ENCODE measurements at places on chromosomes 3 and 15. TPM values are rescaled to one million over a fixed set of nuclear protein-coding genes. Genes with fewer than 3 reads are reported as not detected.
A peak's percentile ranks its signal among the peaks of the same experiment; 100 is the strongest.

Gene C3orf20
- 0.11 TPM for total RNA-seq

Gene DZIP1L
- not detected for total RNA-seq

Gene PIF1
- total RNA-seq = 69.1 TPM

Gene CP
- total RNA-seq = not detected

Gene ZNF639
- 40.6 TPM for total RNA-seq

Gene HESX1
- 0.37 TPM for total RNA-seq

- H3K27ac ChIP-seq = no peak overlapping the region
- H3K36me3 ChIP-seq = no peaks in the 10 kb centered on the region
- no peaks in the 10 kb centered on the region for H3K27me3 ChIP-seq
- H3K4me1 ChIP-seq = peaks cover 2% of the 10 kb centered on the region
These were observed 58.3 kb upstream of the TMEM115 start for GRCh38 chr3:50417637-50418033.

- no peak for DNase-seq
- peaks cover 12% of the 10 kb centered on the region for H3K4me1 ChIP-seq
- H3K4me3 ChIP-seq = no peak overlapping the region
- peaks cover 10% of the 10 kb centered on the region for H3K27me3 ChIP-seq
- H3K36me3 ChIP-seq = no peaks in the 10 kb centered on the region
These were observed 89.6 kb upstream of the TSEN2 start for GRCh38 chr3:12394569-12395271.

DNA sequence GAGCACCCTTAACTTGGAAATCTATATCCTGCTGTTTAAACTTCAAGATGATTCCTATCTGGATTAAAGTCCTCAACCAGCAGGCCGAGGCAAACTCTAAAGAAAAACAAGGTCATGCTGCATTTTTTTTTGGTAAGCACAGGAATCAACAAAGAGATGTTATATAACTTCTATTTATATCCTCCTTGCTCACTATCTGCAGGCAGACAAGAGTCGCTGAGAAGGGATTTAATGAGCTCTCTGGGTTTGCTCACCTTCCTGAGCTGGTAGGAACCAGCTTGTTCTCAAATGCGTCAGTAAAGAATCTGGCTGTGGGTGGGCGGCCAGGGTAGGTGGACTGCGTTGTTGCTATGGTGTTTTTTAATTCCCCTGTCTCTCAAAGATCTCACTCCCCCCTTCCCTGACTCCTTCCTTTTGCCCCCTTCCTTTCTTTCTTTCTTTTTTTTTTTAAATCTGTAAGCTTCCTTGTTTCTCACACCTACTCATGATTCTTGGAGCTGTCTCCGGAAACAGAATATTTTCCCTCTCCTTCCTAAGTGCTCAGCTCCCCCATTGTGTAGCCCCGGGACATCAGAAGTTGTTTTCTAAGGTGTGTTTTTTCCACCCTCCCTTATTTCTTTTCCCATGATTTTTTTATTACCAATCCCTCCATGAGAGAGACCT lies 228.8 kb upstream of the BHLHE40 start:
- no peak for DNase-seq
- H3K4me3 ChIP-seq = no peak overlapping the region
- no peaks in the 10 kb centered on the region for H3K27me3 ChIP-seq

DNA sequence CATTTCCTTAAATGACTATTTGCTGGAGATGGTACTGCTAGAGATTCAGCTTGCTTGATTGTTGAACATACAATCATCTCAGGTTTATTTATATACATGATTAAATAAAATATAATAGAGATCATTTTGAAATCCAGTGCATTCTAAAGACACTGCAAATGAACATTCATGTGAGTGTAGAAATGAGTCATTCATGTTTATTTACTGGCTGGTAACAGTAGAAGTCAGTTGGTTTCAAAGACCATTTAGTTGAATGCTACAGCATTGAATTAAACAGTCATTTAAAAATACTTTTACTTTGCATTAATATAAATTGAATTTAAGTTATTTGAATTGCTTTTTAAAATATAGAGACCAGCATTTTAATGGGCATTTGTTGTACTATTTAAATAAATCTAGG lies 551.9 kb upstream of the GOLIM4 start:
- no peak overlapping the region for H3K4me3 ChIP-seq
- no peaks in the 10 kb centered on the region for H3K4me1 ChIP-seq
- DNase-seq = no peak
- H3K36me3 ChIP-seq = no peaks in the 10 kb centered on the region

- no peaks in the 10 kb centered on the region for H3K4me1 ChIP-seq
- no peak for DNase-seq
- H3K4me3 ChIP-seq = no peak overlapping the region
- H3K36me3 ChIP-seq = no peaks in the 10 kb centered on the region
- no peak overlapping the region for H3K27ac ChIP-seq
These were observed 1029.2 kb downstream of the OTOL1 start for GRCh38 chr3:162525771-162526170.

- H3K4me3 ChIP-seq = no peak overlapping the region
- no peaks in the 10 kb centered on the region for H3K36me3 ChIP-seq
- no peak overlapping the region for H3K27ac ChIP-seq
- DNase-seq = no peak
- no peaks in the 10 kb centered on the region for H3K27me3 ChIP-seq
- H3K4me1 ChIP-seq = no peaks in the 10 kb centered on the region
These were observed 1034.6 kb downstream of the NSUN3 start for GRCh38 chr3:95097493-95097892.

- peaks cover 53% of the 10 kb centered on the region for H3K36me3 ChIP-seq
- peak overlapping the region; percentile 98 for H3K27ac ChIP-seq
- H3K27me3 ChIP-seq = no peaks in the 10 kb centered on the region
- peak overlapping the region; percentile 97 for H3K4me3 ChIP-seq
These were observed 1.1 kb downstream of the EAF1 start for GRCh38 chr3:15428539-15428938.

DNA sequence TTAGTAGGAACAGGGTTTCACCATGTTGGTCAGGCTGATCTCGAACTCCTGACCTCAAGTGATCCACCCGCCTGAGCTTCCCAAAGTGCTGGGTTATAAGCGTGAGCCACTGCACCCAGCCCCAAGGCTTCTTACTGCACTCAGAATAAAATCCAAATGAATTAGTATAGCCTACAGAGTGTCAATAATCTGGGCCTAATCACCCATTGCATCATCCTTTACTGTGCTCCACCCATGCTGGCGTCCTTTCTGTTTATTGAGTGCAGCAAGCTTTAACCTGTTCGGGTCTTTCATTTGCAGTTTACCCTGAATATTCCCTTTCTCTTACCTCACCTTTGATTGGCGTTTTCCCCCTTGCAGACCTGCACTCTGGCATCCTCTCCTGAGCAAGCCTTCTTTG lies 77.7 kb downstream of the CEP63 start:
- H3K27ac ChIP-seq = no peak overlapping the region
- no peaks in the 10 kb centered on the region for H3K4me1 ChIP-seq
- H3K27me3 ChIP-seq = no peaks in the 10 kb centered on the region
- peaks cover 19% of the 10 kb centered on the region for H3K36me3 ChIP-seq
- DNase-seq = no peak
- no peak overlapping the region for H3K4me3 ChIP-seq

- H3K36me3 ChIP-seq = peaks cover 4% of the 10 kb centered on the region
- DNase-seq = no peak
- peak overlapping the region; percentile 94 for H3K27ac ChIP-seq
- peaks cover 21% of the 10 kb centered on the region for H3K27me3 ChIP-seq
- H3K4me1 ChIP-seq = peaks cover 44% of the 10 kb centered on the region
These were observed 492 bp upstream of the HIGD1A start for GRCh38 chr3:42804831-42805132.

DNA sequence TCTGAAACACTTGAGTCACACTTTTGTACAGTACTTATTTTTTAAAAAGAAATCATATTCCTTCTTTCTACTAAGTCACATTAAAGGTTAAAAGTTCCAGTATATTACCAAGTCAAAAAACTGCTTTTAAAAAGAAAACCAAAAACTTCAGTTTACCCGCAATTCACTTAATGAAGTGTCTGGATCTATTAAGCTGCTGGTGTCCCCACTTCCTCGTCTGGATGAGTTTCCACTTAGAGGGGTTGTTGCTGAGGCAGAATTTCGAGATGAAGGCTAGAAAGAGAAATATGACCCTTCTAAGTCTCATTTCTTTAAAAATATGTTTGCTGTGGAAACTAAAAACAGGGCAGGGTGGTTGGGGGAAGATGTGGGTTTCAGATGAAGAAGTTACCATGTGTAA lies 79.7 kb downstream of the LRRFIP2 start:
- peaks cover 4% of the 10 kb centered on the region for H3K4me1 ChIP-seq
- H3K27ac ChIP-seq = no peak overlapping the region
- H3K36me3 ChIP-seq = peaks cover 15% of the 10 kb centered on the region
- no peak overlapping the region for H3K4me3 ChIP-seq
- no peak for DNase-seq

- H3K36me3 ChIP-seq = no peaks in the 10 kb centered on the region
- no peaks in the 10 kb centered on the region for H3K4me1 ChIP-seq
- H3K27ac ChIP-seq = no peak overlapping the region
- H3K27me3 ChIP-seq = no peaks in the 10 kb centered on the region
These were observed 473.9 kb downstream of the C3orf38 start for GRCh38 chr3:88623709-88624108.

DNA sequence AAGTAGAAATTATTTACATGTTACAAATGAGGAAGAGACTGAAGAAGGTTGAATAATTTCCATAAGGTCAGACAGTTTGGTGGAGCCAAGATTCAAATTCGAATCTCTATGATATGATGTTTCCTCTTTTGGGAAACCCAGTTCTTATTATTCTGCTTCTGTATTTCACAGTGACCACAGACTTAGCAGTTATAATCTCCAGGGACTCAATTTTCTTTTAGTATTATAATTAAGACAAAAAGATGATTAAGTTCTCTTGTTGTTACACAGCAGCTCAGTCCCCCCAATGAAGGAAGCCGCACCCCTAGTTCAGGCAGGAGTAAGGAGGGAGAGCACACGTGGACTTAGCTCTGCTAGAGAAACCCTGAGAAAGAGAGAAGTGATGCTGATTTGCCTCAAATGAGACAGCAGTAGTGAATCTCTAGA lies 130.6 kb downstream of the CCNL1 start:
- DNase-seq = no peak
- H3K27me3 ChIP-seq = peaks cover 3% of the 10 kb centered on the region
- H3K27ac ChIP-seq = no peak overlapping the region
- peaks cover 2% of the 10 kb centered on the region for H3K4me1 ChIP-seq
- H3K36me3 ChIP-seq = no peaks in the 10 kb centered on the region

DNA sequence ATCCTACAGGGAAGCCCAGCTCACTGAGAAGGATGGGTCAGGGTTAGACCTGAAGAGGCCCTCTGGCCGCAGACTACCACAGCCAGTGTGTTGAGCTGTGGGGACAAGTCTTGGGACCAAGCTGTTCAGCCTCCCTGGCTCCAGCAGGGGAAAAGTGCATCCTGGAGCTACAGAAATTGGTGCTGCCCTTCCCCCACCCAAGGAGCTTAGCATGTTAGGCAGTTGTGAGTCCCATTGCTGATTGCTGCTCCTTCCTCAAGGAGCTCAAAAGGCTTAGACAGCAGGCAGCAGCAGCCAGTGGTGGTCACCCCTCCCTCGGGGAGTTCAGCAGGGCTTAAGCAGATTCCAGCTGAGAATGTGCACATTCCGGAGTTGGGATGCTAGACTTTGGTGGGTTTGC lies 165.6 kb downstream of the ATP8B4 start:
- no peaks in the 10 kb centered on the region for H3K27me3 ChIP-seq
- no peak overlapping the region for H3K27ac ChIP-seq
- H3K4me1 ChIP-seq = no peaks in the 10 kb centered on the region

GRCh38 chr3:99419116-99419515 lies 219.3 kb upstream of the COL8A1 start:
- H3K27me3 ChIP-seq = no peaks in the 10 kb centered on the region
- no peak for DNase-seq
- no peak overlapping the region for H3K27ac ChIP-seq
- H3K36me3 ChIP-seq = no peaks in the 10 kb centered on the region

DNA sequence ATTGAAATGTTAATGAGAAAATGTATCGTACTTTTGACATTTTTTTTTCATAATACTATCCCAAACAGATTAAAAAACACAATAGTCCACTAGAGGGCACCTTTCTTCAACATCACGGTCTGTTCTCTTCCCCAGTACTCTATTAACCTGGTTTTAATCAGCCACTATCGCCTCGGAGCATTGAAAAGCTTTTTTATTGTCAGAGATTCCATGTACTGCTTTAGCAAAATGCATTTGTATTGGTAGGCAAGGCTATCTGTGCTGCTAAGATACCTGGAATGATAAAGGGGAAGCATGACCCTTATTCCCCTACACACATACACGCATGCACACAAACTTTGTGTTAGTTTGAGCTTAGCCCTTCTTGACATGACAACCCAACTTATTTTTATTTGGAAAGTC lies 160.1 kb upstream of the IL12A start:
- H3K27ac ChIP-seq = no peak overlapping the region
- peaks cover 3% of the 10 kb centered on the region for H3K27me3 ChIP-seq
- H3K4me3 ChIP-seq = no peak overlapping the region
- no peak for DNase-seq

DNA sequence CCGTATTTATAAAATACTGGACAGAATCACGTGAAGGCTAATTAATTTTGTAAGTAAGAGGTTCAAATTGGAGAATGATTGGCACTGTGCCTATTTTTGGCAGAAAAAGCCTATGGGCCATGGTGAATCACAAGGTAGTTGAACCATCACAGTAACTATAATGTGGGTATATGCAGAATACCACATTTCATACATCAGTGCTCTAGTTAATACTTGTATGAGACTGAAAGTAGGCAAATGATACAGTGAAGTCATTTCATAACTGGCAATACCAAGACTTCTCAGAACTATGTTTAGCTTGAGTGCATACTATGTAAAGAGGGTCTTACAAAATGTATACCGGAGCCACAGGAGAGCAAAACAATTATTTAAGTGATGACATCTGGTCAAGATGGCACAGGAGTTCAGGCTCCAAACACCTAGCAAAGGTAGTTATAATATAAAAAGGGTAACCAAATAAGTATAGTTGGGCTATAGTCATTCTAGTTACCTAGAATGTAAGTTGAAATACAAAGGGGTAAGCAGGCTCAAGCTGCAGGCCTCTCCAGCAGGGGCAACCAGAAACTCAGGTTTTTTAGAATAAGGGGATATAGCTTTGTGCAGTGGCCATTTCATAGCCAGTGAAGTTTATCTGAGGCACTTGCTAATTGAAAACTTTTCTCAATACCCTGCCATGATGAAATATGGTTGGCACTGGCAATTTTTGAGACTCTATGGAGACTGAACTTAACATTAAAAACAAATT lies 19.1 kb downstream of the GPR160 start:
- peak; percentile 14 for DNase-seq
- peaks cover 3% of the 10 kb centered on the region for H3K36me3 ChIP-seq
- no peak overlapping the region for H3K4me3 ChIP-seq
- no peak overlapping the region for H3K27ac ChIP-seq
- peaks cover 2% of the 10 kb centered on the region for H3K27me3 ChIP-seq

GRCh38 chr3:186821429-186822387 lies 15.4 kb upstream of the RFC4 start:
- peak; percentile 47 for DNase-seq
- peaks cover 24% of the 10 kb centered on the region for H3K4me1 ChIP-seq
- H3K27ac ChIP-seq = no peak overlapping the region
- H3K4me3 ChIP-seq = no peak overlapping the region

Data from activated CD8-positive, alpha-beta T cell treated with anti-CD3 and anti-CD28 coated beads, Interleukin-2, amount 10 ng/mL, durations not matched to agents 7 days and 5 days (primary cell).